Stimulated activated naive CD4-positive, alpha-beta T cell (primary cell): ENCODE measurements at places on chromosomes 6 and 20.

DNA sequence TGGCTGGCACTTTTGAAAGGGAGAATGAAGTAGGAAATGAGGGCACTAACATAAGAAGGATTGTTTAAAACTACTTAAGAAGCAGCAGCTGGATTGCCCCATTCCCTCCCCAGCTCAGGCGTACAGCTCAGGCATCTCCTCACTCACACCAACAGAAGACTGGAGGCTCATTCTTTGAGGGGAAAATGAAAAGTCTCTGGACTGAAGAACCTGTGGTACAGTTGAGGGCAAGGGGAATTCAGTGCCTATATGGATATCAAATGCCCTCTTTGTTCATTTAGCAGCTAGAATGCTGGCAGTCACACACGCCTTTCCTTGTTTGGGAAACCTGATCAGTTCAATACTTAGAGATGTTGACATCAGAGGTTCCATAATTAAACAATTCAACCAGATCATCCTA lies 502.1 kb upstream of the SOX4 start:
- DNase-seq, result no peak

DNA sequence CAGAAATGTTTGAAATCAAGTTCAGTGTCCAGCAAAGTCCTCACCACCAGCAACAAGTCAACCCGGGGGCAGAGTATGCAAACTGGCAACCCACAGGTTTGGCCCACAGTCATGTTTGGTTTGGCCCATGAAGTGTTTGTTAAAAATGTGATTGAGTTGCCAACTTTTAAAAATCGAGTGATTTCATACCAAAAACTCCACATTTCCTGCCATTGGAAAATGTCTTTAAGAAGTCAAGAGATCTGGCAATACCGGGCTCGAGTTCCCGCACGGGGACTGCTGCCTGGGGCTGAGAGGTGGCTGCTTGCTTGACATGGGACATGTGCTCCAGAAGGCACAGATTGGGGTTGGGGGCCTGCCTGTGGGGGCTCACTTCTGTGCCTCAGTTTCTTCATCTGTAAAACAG lies 36.1 kb downstream of the PREX1 start:
- no peak for DNase-seq

- DNase-seq, result no peak
These were observed 84.1 kb downstream of the BTBD9 start for GRCh38 chr6:38555606-38556005.

- DNase-seq, result no peak
These were observed 211.8 kb downstream of the CDKAL1 start for GRCh38 chr6:20746024-20746423.

GRCh38 chr20:32189691-32190615 lies 17.6 kb downstream of the PLAGL2 start:
- peak; percentile 24 for DNase-seq

- DNase-seq, result no peak
These were observed 280.2 kb upstream of the FOXQ1 start for GRCh38 chr6:1031720-1032119.

GRCh38 chr20:16563066-16563806 lies 10.0 kb downstream of the KIF16B start:
- DNase-seq, result no peak

DNA sequence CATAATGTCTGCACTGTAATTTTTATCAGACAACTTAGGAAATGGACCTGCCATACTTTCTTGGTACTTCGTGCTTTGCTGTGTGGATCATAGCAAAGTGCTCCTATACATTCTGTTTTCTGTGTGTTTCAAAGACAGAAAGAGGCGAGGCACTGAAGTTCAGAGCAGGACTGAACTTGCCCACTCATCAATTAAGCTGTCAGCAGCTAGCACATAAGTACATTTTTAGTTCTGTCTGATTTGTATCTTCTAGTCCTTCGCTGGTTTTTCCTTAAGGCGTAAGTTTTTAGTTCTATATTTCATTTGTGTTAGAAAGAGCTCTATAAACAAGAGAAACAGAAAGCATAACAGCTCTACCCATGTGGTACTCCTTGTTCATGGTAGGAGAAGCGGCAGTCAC lies 42.1 kb downstream of the MAP3K4 start:
- no peak for DNase-seq

DNA sequence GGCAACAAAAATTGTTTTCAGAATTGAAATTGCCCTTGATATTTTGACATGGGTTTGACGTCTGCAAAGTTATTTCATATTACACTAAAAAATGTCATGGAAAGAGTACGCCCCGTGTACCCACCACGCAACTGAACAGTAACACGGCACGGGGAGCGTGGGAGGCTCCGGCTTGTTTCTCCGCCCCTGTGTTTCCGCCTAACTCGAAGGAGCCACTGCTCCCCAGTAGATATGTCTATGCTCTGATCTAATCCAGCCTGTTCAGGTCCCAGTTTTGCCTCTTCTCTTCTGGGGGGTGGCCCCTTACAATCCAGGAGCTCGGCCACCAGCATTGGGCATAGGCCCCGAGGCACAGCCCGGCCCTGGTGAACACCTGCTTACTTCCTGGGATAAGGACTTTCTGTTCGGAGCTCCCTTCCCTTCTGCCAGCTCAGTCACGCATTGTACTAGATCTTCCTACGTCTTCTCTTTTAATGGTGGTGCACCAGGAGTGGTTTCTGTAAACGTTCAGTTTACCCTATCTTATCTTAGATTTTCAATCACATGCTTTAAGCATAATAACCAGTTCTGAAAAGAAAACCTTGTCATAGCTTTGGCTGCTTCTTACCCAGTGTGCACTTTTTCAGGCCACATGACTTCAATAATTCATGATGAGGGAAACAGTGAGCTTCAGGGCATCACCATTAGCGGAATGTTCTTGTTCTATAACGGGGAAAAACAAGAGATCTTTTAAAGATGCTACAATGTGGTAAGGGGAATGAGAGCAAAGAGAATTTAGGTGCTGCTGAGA lies 43.9 kb upstream of the EXOC2 start:
- no peak for DNase-seq

GRCh38 chr20:23608251-23608846 lies 2.6 kb upstream of the CST9 start:
- DNase-seq, result no peak

- DNase-seq, result peak; percentile 79
These were observed 993 bp upstream of the NCOA7 start for GRCh38 chr6:125789576-125790357.

GRCh38 chr6:14193524-14193923 lies 76.0 kb downstream of the CD83 start:
- no peak for DNase-seq
